GM18507 (cell line): ENCODE measurements at places on chromosomes 2 and 18.

GRCh38 chr2:71581026-71581425 is 127.7 kb downstream of the DYSF start:
- DNase-seq, result no peak

DNA sequence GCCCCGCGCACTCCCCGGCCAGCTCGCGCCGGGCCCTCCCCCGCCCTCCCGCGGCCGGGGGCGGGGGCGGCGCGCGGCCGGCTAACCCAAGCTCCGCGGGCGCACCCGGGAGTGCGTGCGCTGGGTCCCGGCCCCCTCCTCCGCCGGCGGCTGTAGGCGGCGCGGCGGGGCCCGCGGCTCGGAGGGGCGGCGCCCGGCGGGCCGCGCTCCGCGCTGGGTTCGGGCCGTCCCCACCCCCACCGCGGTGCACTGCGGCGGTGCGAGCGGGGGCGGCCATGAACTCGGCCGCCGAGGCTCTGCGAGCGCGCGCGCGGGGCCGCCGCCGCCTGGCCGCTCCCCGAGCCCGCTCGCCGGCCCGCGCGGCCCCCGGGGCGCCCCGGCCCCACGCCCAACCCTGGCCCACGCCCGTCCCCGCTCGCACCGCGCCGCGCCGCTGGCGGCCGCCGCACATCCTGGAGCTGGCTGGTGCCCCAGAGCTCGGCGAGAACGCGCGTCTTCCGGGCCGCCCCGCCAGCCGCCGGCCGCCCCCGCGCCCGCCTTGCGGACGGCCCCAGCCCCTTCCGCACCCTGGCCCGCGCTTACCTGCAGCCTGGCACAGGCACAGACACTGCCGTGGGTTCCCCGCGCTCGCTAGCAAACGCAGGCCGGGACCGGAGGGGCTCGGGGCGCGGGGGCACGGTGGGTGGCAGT is at the start of gene ZBTB14:
Gene ZBTB14 (minus strand): TSS at position 496 of the 690 bp plus-strand sequence. CDS start 2,480 bp downstream, outside the sequence.
- DNase-seq, result no peak

DNA sequence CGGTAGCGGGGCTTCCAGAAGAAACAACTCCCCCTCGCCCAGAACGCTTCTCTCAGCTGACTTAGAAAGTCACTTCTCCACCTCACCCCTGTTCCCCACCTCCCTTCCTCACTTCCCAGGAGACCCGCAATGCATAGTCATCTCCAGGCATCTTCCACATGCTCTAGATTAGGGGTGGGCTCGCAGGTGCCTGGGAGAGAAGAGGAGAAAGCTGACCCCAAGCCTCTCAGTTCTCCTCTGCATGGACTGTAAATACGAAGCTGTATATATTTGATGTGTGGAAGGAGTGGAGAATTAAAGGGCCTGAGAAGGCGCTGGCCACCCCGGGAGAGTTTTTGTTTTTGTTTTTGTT is 1.8 kb downstream of the MAL start:
- no peak for DNase-seq

DNA sequence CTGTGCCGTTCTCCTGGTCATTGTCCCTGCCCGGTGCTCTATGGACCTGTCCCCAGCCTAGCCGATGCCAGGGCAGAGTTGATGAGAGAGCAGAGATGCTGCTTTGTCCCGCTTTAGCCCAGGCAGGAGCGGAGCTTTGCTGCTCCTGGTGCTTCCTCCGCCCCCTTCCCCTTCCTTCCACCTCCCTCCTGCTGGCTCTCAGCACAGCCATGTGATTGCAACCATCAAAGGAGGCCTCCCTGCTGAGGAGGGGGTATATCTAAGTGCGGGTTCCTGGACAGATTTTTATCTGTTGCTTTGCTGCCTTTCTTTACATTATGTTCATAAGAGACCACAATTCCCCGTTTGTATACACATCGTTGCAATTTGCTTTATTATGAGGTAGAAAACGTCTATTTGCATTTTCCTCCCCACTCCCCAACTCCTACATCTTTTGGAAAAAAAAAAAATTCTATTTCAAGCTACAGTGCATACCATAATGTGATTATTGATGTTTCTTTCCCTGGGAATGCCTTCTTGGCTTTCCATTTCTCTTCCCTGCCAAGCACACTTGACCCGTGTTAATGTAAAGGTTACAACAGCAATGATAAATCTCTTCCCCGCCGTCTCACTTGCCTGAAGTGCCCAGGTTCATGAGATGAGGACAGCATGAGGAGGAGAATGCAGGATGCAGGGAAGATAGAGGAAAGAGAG is 25.4 kb downstream of the ALPK2 start:
- DNase-seq, result no peak

GRCh38 chr18:48160622-48161021 is 230.2 kb upstream of the SMAD2 start:
- no peak for DNase-seq

DNA sequence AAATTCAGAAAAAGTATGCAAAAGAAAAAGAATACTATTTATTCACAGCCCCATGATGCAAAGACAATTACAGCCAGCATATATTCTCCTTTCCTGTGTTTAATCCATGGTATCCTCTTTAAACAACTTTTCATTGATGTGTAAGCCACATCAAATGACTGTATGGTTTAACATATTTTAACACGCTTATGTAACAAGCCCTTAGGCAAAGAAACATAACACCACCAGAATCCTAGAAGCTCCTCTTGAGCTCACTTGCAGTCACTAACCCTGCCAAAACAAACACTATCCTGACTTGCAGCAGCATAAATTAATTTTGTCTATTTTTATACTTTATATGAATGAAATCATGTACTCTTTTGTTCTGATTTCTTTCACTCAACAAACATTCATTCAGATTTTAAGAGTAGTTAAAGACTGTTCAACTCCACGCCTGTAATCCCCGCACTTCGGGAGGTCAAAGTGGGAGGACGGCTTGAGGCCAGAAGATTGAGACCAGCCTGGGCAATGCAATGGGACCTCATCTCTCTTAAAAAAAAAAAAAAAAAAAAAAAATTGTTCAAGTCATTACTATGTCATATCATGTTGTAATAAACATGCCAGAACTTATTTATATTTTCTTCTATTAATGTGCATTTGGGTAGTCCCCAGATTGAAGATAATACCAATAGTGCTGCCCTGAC is 226.3 kb downstream of the NBAS start:
- DNase-seq, result no peak

GRCh38 chr18:52694804-52695203 is 354.8 kb downstream of the DCC start:
- no peak for DNase-seq

DNA sequence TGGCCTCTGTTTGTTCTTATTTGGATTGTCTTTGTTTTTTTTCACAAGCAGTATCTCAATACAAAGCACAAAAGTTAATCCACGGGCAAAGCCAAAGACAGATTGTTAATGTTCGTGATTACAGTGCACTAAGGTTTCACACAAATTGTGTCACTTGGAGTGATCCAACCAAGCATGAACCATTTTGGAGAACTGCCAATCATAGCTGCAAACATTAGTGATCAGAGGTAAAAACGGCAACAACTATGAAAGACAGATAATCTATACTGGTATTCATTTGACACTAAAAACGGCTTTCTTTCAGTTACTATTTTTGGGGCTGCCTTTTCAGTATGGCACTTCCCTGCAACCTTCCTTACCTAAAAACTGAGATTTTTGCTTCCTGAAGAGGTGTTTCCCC is 213.1 kb upstream of the GULP1 start:
- no peak for DNase-seq

DNA sequence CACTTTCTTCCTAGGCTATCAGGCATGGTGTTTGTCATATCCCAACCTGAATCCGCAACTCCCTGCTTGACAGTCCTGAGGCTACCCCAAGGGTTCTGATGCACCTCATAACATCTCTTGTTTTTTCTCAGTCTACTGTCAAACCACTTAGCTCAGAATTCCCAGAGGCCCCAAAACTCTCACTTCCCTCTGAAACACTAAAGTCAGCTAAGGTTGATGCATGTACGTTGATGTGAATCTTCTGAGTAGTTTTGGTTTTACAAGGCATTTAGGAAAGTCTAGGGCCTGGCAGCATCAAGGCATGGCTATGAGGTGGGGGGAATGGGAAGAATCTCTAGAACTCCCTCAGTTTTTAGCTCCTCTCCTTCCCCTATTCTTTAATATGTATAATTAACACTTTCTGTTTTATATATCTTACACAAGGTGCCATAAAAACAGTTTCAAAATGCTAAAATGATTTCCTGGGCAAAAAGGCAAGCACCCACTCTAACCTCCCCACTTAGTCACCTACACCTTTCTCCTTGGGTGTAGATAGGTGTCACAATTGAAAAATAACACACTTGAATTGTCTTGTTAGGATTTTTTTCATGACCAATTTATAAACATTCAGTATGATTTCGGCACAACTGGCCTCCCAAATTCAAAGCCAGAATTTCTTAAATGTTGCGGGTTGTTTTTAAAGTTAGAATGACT is 71.4 kb upstream of the TANK start:
- no peak for DNase-seq

DNA sequence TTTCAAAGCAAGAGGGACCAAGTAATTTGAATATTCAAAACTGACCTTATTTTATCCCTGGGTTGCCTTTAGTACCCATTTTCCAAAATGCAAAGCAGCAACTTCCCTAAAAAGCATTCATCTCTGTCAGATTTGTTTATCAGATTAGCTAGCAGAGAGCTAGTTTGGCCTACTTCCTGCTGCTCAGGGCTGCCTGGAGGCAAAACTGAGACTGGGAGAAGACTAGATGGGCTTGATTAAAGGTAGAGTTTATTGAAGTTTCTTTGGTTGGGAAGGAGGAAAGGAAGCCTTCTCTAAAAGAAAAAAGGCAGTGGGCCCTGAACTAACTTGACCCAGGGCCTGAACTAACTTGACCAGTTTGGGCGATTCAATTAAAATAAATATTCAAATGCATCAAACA is 426.1 kb upstream of the FAM98A start:
- no peak for DNase-seq

- no peak for DNase-seq
These were observed 166.1 kb downstream of the PID1 start for GRCh38 chr2:229104974-229105387.

DNA sequence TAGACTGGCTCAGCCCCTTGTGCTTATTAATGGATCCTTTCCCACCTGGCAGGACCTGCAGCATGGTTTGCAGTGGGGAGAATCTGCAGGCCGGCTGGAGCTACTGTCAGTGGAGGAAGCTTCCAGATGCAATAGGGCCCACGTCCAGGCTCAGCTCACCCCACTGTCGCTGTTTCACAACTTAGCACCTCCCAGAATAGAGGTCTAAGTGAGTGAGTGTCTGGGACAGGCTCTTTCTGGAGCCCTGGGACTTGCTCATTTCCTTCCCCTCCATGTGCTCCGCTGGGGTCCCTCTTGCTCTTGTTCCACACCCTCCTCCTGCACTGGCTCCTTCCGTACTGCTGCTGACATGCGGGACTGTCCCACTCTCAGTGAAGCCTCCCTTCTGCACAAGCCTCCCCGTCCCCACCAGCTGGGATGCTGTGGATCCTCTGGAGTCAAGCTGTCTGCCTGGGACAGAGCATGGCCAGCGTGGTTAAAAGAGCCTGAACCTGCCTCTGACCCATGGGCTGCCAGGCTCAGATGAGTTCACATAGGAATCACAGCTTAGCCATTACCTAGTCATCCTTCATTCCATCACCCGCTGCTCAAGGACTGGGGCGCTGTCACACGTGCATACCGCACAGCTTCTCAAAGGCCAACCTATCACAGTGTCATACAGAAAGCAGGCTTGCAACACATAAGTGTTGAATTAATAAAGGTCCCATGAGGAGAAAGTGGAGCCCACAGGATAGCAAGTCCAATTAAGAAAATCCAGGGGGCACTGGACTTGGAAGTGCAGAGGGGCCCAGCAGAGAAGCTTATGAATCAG is 135.9 kb downstream of the ACKR3 start:
- DNase-seq, result no peak

GRCh38 chr18:52140986-52141385 is 199.0 kb upstream of the DCC start:
- DNase-seq, result no peak

- no peak for DNase-seq
These were observed 33.6 kb downstream of the NCAPH start for GRCh38 chr2:96369186-96369585.

- DNase-seq, result no peak
These were observed 413.8 kb upstream of the MEX3C start for GRCh38 chr18:51611326-51611725.

GRCh38 chr2:64947885-64948284 is 41.3 kb upstream of the SLC1A4 start:
- DNase-seq, result no peak
